ENCODE measurements at places on chromosomes 5 and 9. TPM values are rescaled to one million over a fixed set of nuclear protein-coding genes. Genes with fewer than 3 reads are reported as not detected.

DNA sequence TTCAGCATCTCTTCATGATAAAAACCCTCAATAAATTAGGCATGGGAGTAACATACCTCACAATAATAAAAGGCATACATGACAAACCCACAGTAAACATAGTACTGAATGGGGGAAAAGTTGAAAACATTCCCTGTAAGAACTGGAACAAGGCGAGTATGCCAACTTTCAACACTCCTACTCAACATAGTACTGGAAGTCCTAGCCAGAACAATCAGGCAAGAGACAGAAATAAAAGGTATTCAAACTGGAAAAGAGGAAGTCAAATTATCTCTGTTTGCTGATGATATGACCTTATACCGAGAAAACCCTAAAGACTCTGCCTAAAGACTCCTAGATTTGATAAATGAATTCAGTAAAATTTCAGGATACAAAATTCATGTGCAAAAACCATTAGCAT is 167.6 kb downstream of the TMEM38B start:
- H3K27me3 ChIP-seq, result no peaks in the 10 kb centered on the region
- no peaks in the 10 kb centered on the region for H3K36me3 ChIP-seq
- H3K4me3 ChIP-seq, result no peak overlapping the region
- peaks cover 29% of the 10 kb centered on the region for H3K4me1 ChIP-seq
- H3K27ac ChIP-seq, result no peak overlapping the region

The ELOVL7 gene
- not detected for total RNA-seq

GRCh38 chr5:135576075-135576599 is 2.7 kb downstream of the CXCL14 start:
- no peak for DNase-seq
- H3K27ac ChIP-seq, result no peak overlapping the region
- peaks cover 2% of the 10 kb centered on the region for H3K4me1 ChIP-seq

The PTGR1 gene
- total RNA-seq, result not detected

DNA sequence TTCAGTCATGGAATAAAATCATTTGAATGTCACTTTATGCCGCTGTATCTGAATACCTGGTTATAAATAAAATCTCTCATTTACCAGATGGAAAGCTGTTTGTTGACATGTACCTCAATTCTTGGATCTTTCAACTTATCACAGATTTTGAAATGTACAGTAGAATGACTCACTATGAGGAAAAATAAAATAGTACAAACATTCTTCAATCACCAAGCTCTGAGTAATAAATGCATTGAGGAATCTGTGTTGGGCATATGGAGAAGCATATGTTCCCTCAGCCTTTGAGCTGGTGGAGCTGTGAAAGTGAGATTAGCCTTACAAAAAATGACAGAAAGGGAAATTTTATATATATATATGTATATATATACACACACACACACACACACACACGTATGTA is 175.4 kb downstream of the KIAA0825 start:
- H3K27me3 ChIP-seq, result no peaks in the 10 kb centered on the region
- H3K4me1 ChIP-seq, result no peaks in the 10 kb centered on the region
- peaks cover 6% of the 10 kb centered on the region for H3K36me3 ChIP-seq
- DNase-seq, result no peak
- no peak overlapping the region for H3K4me3 ChIP-seq

DNA sequence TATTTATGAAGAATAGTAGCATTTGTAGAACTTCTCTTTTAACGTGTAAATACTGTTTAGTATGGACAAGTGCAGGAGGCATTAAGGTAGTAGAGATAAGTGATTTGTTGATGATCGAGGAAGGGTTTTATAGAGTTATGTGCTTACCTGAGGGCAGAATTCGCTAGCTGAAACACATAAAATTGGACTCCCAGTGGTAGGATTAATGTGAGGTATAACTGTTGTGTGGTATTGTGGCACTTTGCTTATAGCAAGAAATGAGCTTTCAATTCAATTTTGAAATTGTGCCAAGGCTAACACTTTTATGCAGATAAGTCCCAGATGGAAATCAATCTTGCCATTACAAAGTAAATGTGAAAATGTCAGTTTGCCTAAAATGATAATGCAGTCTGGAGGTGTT is 1.2 kb downstream of the AP3S1 start:
- H3K27me3 ChIP-seq, result no peaks in the 10 kb centered on the region
- peak overlapping the region; percentile 99 for H3K4me3 ChIP-seq
- no peaks in the 10 kb centered on the region for H3K36me3 ChIP-seq
- peak overlapping the region; percentile 97 for H3K27ac ChIP-seq
- DNase-seq, result no peak

GRCh38 chr9:91541734-91542133 is 118.1 kb upstream of the NFIL3 start:
- H3K4me1 ChIP-seq, result no peaks in the 10 kb centered on the region
- H3K4me3 ChIP-seq, result no peak overlapping the region
- DNase-seq, result no peak
- H3K27ac ChIP-seq, result no peak overlapping the region
- H3K27me3 ChIP-seq, result peaks cover 2% of the 10 kb centered on the region

- no peaks in the 10 kb centered on the region for H3K36me3 ChIP-seq
- H3K27me3 ChIP-seq, result no peaks in the 10 kb centered on the region
Measured at GRCh38 chr9:108257382-108257781, 598.4 kb downstream of the ACTL7B start.

DNA sequence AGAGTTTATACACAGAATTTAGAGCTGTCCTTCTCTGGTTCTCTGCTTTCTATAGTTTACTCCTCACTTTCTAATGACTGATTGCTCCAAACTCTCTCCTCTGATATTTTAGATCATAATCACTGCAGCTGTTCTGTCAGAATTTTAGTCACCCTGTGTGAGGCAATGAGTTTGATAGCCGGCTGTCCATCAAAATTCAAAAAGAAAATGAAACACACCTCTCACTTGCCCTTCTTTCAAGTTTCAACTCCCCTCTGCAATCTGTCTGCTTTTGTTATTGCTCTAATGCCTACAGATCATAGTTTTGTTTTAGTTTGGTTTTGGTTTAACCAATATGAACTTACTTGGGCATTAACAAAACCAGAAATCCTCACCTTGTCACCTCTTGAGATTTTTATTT is 23.3 kb upstream of the ABLIM3 start:
- H3K4me3 ChIP-seq, result no peak overlapping the region
- peaks cover 8% of the 10 kb centered on the region for H3K27me3 ChIP-seq
- no peaks in the 10 kb centered on the region for H3K4me1 ChIP-seq
- no peak overlapping the region for H3K27ac ChIP-seq
- H3K36me3 ChIP-seq, result no peaks in the 10 kb centered on the region

- no peak for DNase-seq
- H3K36me3 ChIP-seq, result peaks cover 23% of the 10 kb centered on the region
- H3K4me3 ChIP-seq, result no peak overlapping the region
- no peak overlapping the region for H3K27ac ChIP-seq
Measured at GRCh38 chr5:80706835-80707447, 52.2 kb upstream of the DHFR start.

- peaks cover 11% of the 10 kb centered on the region for H3K4me1 ChIP-seq
- H3K36me3 ChIP-seq, result peaks cover 52% of the 10 kb centered on the region
- no peak overlapping the region for H3K4me3 ChIP-seq
- H3K27ac ChIP-seq, result no peak overlapping the region
- H3K27me3 ChIP-seq, result no peaks in the 10 kb centered on the region
Measured at GRCh38 chr5:179974246-179974945, 66.7 kb upstream of the TBC1D9B start.

DNA sequence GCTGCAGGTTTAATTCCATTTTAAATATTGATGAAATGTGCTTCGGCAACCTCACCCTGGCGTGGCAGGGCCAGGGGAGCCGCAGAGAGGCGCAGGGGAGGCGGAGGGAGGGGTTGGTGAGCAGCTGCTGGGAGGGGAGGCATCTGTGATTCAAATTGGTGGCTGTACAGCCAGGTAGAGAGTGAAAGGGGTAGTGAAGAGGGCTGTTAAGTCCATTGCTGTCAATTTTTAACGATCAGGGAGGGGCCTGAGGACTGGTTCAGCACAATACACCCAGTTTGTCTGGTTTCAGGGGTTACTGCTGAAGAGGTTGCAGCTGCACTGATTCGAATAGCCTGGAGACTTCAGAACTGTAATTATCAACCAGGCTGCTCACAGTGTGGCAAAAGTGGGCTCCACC is 31.3 kb downstream of the LHX6 start:
- H3K27me3 ChIP-seq, result peaks cover 7% of the 10 kb centered on the region
- no peaks in the 10 kb centered on the region for H3K4me1 ChIP-seq
- H3K27ac ChIP-seq, result no peak overlapping the region
- H3K36me3 ChIP-seq, result no peaks in the 10 kb centered on the region

DNA sequence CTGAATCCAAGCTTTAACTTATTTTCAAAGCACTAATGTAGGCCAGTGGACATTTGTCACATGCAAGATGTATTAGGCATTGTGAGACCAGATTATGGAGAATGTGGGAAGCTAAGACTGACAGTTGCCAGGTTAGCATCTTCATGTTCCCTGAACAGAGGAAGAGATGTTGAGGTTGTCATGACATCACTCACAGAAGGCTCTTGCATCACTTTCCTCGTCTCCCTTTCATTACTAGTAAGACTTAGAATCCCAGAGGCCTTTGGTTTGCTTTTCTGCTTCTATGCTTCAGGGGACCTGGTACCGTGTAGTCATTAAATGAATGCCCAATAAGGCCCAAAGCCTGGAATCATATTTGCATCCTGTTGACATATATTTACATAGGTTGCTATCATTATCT is 76.4 kb upstream of the RPS23 start:
- H3K36me3 ChIP-seq, result no peaks in the 10 kb centered on the region
- H3K27me3 ChIP-seq, result no peaks in the 10 kb centered on the region
- peaks cover 20% of the 10 kb centered on the region for H3K4me1 ChIP-seq
- H3K4me3 ChIP-seq, result no peak overlapping the region
- DNase-seq, result no peak

DNA sequence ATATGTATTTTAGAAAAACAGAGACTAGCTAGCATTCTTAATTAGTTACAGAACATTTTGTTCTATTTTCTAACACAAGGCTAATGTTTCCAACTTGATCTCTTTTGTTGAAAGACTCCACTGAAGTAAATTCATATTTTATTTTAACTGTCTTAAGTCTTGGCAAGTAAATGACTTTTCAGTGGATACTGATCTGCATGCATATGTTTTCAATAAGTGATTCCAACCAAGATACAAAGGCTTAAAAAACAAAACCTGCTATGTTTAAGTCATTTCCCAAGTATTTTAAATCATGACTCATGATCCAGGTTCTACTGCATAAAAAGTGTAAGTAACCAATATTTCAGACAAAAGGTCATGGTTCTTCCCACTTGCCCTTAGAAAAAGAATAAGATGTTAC is 5.7 kb downstream of the CDO1 start:
- no peak overlapping the region for H3K27ac ChIP-seq
- H3K36me3 ChIP-seq, result no peaks in the 10 kb centered on the region
- no peak for DNase-seq
- no peak overlapping the region for H3K4me3 ChIP-seq

GRCh38 chr9:77987880-77988525 is 43.6 kb downstream of the GNAQ start:
- peak overlapping the region; percentile 0 for H3K27ac ChIP-seq
- H3K27me3 ChIP-seq, result no peaks in the 10 kb centered on the region
- DNase-seq, result no peak
- no peak overlapping the region for H3K4me3 ChIP-seq
- H3K4me1 ChIP-seq, result peaks cover 64% of the 10 kb centered on the region
- H3K36me3 ChIP-seq, result peaks cover 14% of the 10 kb centered on the region
